ENCODE measurements at places on chromosomes 6 and 20. TPM values are rescaled to one million over a fixed set of nuclear protein-coding genes. Genes with fewer than 3 reads are reported as not detected.

LZTS3 gene
- total RNA-seq = 27.7 TPM

GRCh38 chr6:39824030-39824926 is 32.1 kb downstream of the DAAM2 start:
- DNase-seq = no peak

DNA sequence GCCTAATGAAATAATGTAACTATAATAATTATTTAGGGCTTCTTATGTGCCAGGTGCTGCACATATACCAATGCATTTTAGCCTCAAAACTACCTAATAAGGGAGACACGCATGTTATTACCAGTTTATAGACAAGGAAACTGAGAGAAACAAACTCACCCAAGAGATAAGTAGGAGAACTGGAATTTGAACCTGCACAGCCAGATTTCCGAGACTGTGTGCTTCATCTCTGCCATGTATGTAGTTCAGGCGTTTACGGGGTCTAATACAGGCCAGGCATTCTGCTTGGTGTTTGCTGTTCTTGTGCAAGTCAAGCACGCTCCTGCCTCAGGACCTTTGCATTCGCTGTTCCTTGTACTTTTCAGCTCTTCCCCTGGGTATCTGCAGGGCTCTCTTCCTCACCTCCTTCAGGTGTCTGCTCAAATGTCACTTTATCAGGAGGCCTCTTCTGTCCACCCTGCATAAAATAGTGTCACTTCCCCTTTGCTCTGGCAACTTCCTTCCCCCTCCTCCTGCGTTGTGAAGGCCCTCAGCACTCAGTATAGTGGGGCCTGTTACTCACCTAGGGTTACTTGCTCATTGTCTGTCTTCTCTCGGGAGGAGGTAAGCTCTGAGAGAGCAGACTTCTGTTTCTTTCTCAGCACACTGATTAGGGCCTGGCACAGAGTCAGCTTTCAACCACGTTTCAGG is 6.1 kb upstream of the NSFL1C start:
- DNase-seq = no peak

DNA sequence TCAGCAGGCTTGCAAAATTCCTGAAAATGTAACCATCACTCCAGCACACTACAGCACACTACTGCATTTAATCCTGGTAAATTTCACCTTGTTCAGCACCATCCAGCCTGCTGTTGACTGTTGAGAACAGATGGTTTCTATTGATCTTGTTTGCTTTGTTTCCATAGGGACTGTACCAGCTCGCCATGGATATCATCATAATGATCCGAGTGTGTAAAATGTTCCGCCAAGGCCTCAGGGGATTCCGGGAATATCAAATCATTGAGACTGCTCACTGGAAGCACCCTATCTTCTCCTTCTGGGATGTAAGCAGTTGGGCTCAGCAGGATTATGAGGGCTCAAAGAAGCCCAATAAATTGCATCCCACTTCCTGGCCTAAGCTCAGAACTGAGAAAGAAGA is 4.1 kb downstream of the CNBD2 start:
- no peak for DNase-seq

GRCh38 chr6:127177030-127177922 is 58.8 kb downstream of the RSPO3 start:
- no peak for DNase-seq

DNA sequence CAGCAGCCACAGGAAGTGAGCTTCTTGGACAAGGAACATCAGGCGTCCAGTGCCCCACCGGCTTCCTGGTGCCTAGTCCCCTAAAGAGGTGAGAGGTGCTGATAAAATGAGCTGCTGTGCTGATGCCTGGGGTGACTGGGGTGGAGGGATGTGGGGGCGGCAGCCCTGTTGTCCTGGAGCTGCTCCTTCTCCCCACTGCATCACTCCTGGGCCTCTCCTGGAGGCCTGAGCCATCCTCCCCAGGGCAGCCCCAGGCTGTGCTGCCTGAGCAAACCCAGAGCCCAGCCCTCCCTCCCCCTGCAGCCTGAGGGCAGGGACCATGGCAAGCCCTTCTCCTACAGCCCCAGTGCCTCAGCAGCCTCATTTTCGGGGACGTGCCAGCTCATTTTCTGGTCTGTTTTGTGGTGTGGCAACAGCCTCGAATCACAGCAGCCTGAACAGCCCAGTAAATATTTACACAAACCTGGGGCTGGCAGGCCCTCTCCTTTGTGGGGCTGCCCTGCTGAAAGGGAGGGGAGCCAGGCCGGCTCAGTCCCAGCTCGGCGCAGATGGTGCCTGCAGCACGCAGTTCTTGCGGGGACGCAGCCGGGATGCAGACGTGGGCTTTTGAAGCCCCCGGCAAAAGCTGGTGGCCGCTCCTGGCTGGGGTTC is 259.9 kb downstream of the DLL1 start:
- DNase-seq = no peak

GRCh38 chr6:12275107-12275506 is 15.1 kb upstream of the EDN1 start:
- no peak for DNase-seq

- no peak for DNase-seq
Observed at GRCh38 chr6:4356899-4357659, 221.7 kb upstream of the ECI2 start.

DNA sequence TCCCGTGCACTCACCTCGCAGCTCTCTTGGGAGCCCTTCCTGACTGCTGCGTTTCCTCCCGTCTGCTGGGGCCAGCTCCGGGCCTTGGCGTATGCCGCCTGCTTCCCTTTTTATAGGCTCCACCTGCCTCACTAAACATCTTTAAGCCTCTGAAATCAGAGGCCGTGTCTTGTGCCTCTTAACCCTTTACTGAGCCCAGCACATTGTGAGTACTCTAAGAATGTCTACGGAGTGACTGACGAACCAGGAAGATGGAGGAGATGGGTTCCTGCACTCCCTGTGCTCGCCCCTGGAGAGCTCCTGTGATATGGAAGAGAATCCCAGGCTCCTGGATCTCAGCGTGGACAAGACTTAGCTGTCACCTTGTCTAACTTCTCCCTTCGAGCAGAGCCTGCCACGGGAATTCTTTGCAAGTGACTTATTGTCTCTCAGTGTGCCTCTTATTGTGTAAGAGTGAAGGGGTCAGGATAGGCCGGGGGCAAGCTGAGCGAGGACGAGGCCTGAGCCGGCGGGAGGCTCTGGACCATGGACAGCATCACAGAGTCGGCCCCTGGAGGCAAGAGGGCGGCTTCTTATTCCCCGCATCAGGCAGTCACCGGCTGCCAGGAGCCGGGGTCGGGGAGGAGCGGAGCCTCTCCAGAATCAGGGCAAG is 70.9 kb upstream of the CCDC167 start:
- no peak for DNase-seq
